ENCODE measurements at places on chromosomes 3 and 15.

- no peak for DNase-seq
These were observed 884 bp upstream of the GLYCTK start for GRCh38 chr3:52286777-52287110.

DNA sequence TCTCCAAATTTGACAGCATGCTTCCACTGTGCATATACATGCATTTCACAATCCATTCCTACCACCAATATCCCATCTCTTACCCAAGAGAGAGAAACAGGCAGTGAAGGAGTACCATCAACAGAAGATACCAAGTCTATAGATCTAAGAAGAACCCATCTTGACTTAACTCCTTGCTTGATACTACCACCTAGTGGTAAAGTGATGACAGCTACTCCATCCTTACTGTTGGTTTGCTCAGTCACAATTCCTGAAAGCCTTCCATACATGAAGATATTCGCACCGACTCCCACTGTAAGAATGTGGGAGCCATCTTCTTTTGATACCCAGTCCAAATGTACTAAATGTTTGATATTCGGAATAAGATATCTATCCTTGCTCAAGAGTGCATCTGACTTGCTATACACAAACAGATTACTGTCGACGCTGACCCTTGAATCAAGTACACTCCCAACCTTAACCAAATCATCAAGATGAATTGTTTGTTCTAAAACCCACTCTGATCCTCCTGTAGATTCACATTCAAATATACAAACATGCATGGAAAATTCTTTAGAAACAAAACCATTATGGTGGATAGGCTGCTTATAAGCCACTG is 123.1 kb downstream of the DMXL2 start:
- no peak for DNase-seq

- no peak for DNase-seq
These were observed 206.8 kb upstream of the TGFBR2 start for GRCh38 chr3:30399394-30400181.

DNA sequence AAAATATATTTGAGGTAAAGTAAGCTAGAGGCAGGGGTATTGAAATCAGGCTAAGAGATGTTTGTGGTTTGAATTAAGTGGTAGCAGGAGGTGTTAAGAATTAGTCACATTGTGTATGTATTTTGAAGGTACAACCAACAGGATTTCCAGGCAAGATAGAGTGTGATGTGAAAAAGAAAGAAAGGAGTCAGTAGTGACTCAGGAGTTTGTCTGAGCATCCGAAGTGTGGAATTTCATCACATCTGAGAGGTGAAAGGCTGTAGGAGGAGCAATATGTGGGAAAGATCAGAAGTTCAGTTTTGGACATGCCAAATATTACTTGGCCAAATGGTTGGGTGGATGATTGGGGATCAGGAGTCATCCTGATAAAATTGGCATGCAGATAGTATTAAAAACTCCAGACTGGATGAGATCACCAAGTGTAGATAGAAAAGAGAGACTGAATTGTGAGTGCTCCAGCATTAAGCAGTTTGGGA is 32.1 kb upstream of the EBLN2 start:
- DNase-seq = no peak

DNA sequence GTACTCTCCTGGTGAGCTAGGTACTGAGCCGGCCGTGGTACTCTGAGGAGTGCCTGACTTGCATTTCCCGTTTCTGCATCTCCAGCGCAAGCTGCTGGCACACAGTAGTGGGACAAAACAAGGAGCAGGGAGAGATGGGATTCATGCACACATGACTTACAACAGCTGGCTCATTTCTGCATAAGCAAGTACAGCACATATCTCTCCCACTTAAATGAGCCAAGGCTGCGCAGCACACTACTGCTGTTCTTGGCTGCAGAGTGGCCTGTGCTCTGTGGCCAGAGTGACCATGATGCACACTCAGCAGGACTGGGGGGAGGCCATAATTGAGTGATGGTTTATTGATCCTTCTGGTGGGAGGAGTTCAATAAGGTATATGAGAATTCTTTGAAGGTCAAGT is 59.2 kb upstream of the ABHD17C start:
- no peak for DNase-seq

GRCh38 chr3:140756240-140757016 is 78.6 kb downstream of the TRIM42 start:
- DNase-seq = no peak

GRCh38 chr3:67863869-67864268 is 209.5 kb upstream of the SUCLG2 start:
- no peak for DNase-seq

- peak; percentile 26 for DNase-seq
These were observed 29.1 kb downstream of the CRYGS start for GRCh38 chr3:186515125-186515524.

DNA sequence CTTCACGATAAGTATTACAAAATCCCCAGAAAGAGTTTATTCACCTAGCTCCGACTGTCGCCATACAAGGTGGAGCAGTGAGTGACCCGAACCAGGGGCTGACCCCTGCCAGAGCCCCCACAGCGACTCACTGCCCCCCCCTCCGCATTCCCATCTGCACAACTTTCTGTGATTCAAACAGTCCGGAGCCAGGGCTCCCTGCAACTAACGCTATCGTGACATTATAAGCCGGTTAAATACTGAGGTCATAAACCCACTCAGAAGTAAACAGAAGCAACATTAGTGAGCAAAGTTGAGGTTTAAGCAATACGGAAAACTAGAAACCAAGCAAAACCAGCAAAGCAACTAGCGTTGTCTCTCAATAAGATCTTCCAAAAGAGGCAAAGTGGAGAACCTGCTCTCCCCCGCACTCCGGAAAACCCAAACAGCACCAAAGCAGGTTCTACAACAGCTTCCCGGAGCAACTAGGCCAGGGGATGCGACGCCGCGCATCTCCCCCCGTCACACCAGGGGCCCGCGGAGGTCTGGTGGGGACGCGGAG is 642 bp downstream of the SCAP start:
- no peak for DNase-seq

DNA sequence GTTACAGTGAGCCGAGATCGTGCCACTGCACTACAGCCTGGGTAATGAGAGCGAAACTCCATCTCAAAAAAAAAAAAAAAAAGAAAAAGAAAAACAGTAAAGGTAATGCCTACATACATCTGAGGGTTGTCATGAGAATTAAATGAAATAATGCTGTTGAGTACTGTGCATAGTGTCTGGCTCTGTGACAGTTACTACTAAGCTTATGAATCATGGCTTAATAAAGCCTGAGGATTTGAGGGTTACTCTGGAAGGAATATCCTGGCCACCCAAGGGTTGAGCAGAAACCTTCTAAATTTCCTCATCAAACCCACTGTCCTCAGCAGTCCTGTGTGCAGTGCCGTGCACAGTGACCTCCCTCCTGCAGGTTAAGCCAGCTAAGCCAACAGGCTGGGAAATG is 26.8 kb upstream of the ELP6 start:
- no peak for DNase-seq

- DNase-seq = no peak
These were observed 9.2 kb downstream of the LTF start for GRCh38 chr3:46455231-46456115.

Measured in T-helper 9 cell (primary cell).